ENCODE measurements at places on chromosomes 7 and 10.
A peak's percentile ranks its signal among the peaks of the same experiment; 100 is the strongest.

- no peak for DNase-seq
Measured at GRCh38 chr7:110534241-110534931, 556.5 kb upstream of the LRRN3 start.

DNA sequence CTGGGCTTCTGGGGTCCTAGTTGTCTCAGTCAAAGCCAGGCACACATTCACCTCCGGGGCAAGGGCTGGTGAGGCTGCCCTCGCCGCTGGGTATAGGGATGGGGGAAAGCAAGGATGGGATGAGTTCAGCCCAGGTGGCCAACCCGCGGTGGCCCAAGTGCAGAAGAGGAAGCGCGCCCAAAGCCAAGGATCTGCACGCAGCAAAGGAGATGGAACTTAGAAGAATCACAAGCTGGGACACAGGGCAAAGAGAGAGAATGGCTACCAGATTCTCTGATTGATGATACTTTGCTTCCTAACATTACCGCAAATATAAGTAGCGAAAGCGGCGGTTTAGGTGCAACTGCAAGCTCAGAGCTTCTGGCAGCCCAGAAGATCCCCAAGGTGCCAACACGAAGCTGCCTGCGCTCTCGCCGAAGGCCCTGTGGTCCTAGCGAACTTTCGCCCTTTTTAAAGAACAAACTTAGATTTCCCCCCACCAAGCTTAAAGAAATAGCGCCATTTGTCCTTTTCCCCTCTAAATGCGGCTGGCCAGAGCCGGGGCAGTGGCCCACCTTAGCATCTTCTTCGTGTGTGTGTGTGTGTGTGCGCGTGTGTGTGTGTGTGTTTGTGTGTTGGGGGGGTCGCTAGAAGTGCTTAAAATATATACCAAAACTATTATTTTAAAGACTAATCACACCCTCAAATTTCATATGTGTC is 927 bp upstream of the MKX start:
- DNase-seq: peak; percentile 19

DNA sequence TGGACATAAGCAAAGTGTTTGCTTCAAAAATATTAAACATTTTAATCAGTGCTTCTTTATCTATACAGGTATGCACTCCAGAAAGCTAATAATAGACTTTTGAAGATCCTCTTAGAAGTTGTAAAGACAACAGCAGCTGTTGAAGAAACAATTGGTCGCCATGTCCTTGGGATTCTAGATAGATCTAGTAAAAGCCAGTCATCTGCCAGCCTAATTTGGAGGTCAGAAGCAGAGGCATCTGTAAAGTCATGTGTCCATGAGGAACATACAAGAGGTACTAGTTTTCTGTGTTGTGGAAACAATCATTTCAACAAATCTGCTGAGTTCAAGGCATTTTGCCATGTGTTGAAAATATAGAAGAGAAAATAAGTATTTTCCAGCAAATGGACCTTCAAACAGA is 89.3 kb downstream of the CYP51A1 start:
- no peak for DNase-seq

GRCh38 chr7:130894146-130894908 is 160.3 kb upstream of the KLF14 start:
- no peak for DNase-seq

DNA sequence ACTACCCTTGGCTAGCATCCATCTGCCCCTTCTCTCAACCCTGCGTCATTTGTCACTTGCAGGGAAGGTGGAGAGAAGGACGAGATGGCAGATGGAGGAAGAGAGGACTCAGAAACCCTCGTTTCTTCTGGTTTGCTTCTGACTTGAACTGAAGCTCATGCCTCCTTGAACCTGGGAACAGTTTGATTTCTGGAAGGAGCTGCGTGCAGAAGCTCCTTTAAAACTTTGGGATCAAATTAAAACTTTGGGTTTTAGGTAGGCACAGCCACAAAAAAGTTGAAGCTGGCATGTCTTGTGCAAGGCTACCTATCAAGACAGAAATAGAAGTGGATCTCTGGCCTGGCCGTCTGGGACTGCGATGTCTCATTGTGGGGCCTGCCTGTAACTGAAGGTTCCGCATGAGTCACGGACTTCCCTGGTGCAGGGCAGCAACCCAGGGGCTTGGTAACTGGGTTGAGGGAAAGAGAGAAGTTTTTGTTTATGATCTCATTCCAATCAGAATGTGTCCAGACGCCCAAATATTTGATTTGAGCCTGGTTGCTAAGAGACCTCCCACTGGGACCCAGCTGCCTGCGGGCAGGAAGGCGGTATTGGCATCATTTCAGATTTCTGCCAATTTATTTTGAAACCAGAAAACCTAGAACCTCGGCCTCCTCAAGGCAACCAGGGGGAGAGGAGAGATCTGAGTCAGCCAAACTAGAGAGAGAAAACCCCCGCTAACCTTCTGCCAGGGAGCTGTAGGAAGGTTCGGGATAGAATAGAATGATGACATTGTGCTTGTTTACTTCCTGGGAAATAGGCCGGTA is 15.8 kb upstream of the CAMK1D start:
- DNase-seq: no peak

- DNase-seq: no peak
Measured at GRCh38 chr10:75611993-75612372, 180.6 kb downstream of the LRMDA start.

DNA sequence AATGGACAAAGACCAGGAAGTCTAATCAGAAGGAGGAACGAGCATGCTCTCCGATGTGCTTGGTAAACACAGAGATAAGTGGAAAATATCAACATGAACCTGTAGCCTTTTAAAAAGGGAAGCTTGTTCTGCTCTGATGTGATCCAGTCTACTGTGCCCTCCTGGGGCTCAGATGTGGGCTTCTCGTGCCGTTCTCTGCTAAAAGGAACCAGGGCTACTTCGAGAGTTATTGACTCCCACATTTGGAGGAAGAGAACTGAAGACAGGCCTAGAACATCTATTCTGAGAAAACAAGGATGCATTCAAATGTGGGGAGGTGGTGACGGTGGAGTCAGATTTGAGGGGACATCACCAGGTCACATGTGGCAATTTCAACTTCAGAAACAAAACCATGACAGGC is 325.4 kb downstream of the GLRX3 start:
- no peak for DNase-seq

DNA sequence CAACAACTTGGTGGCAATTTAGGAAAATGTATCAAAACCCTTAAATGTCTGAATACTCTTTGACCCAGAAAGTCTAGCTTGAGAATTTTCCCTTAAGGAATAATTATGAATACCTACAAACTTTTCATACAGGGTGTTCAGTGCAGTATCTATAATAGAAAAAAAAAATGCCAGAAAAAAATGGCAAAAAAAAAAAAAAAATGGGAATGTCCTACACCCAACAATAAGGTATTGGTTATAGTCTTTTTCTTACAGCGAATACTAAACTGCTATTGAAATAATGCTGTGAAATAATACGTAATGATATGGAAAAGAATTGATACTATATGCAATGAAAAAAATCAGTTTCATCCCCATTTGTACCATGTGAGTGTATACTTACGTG is 44.3 kb downstream of the ZNF800 start:
- DNase-seq: no peak

GRCh38 chr7:130197094-130197493 is 8.1 kb downstream of the TMEM209 start:
- DNase-seq: no peak

DNA sequence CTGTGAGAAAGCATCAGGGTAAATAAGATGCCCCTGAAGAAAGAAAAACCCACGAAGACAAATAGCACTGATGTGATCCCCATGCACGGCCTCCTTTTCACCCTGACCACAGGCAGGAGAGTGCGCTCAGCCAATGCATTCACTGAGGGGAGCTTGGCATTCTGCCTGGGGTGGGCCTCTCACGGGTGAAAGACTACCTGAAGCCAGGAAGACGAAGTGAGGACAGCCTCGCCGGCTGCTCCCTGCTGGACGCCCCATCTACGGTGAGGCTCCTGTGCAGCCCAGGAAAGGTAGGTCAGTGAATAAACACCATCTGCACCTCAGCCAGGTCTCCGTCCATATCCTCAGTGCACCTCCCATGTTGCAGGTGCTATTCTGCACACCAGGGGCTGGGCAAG is 32.0 kb downstream of the CPXM2 start:
- no peak for DNase-seq

DNA sequence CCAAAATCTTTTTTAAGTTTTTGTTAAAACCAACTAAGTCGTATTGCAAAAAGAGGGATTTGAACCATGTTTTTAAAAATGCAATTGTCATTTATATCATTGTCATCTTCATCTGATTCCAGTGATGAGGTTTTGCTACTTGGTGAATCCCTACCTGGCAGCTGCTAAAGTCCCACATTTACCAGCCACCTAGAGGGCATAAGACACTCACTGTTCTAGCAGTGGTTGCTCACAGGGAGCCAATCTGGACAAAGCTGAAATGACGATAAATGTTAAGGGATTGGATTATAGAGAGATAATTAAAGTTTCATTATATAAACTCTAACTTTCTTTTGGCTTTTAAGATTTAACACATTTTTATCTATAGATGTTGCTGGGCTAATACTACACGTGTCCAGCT is 18.7 kb downstream of the KIFBP start:
- DNase-seq: no peak

DNA sequence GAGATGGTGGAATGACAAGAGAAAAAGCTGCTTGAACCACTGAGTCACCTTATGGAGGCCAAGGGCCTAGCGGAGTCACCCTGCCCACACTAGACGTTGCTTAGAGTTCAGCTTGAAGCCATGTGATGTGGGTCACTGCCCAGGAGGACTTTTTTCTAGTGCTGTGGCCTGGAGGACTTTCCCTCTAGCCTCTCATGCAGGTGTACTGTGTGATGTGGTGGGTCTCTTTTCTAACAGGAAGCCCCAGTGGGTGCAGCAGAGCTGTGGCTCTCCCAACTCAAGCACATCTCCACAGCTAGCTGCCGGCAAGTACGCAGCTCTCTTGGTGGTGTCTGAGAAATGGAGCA is 13.6 kb downstream of the POR start:
- no peak for DNase-seq

GRCh38 chr7:134317434-134317833 is 704 bp upstream of the SLC35B4 start:
- no peak for DNase-seq

DNA sequence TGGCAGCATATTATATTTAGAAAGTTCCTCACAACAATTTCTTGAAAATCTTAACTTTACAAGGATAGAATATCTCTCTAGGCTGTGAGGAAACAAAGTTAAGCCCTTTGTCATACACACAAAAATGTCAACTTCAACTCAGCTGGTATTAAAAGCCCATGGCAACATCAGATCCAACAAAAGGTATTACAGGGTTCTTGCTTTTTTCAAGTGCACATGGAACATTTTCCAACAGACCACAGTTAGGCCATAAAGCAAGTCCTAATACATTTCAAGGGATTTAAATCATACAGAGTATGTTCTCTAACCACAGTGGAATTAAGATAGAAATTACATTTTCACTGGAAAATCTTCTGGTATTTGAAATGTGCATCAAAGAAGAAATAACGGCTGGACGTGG is 71.9 kb upstream of the OIT3 start:
- DNase-seq: no peak

- DNase-seq: no peak
Measured at GRCh38 chr10:132624061-132624846, 86.7 kb downstream of the INPP5A start.

DNA sequence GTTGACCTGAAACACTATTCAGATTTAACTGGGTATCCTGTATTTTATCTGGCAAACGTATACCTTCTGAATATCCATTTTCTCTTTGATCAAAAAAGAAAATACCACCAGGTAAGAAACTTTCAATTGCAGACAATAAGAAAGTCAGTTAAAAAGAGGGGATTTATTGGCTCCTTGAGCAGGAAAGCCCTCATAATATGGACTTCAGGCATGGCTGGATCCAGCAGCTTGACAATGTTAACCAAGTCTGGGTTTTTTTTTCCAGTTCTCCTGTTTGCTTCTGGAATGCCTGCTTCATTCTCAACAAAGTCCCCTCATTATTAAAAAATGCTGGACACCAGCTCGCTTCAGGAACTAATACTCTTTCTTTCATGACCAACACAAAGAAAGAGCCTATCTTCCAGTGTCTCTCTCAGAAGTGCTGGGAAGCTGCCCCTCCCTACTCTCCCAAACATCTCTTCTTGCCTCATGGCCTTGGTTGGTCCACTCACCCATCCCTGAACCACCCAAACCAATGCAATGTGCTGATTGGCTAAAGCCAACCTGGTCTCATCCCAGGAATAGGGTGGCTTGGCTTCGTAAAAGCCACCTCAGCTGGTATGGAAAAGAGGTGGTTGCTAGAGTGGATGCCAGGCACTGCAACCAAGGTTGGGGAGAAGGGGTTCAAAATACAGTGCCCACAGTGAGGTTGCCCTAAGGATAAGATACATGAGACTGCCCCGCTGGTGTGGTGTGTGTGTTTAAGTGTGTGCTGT is 30.6 kb upstream of the WDFY4 start:
- DNase-seq: no peak

DNA sequence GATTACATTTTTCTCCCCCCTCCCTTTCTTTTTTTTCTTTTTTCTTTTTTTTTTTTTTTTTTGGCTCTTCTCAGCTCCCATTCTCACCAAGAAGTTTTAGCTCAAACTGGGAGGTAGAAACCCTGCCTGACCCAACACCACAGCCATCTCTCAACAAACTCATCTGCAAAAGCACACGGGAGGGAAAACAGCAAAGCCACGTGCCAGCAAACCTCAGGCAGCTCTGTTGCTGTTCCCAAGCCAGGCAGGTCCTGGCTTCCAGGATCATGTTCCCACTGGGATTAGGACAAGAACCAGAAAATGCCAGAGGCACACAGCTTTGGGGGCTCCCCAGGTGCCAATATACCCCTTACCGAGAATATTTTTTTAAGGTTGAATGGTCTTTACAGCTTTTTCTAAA is 56.7 kb downstream of the ITIH5 start:
- DNase-seq: no peak

GRCh38 chr7:100407285-100408180 is 21.0 kb downstream of the ZCWPW1 start:
- peak; percentile 47 for DNase-seq

- no peak for DNase-seq
Measured at GRCh38 chr7:27860800-27861199, 120.8 kb downstream of the TAX1BP1 start.

DNA sequence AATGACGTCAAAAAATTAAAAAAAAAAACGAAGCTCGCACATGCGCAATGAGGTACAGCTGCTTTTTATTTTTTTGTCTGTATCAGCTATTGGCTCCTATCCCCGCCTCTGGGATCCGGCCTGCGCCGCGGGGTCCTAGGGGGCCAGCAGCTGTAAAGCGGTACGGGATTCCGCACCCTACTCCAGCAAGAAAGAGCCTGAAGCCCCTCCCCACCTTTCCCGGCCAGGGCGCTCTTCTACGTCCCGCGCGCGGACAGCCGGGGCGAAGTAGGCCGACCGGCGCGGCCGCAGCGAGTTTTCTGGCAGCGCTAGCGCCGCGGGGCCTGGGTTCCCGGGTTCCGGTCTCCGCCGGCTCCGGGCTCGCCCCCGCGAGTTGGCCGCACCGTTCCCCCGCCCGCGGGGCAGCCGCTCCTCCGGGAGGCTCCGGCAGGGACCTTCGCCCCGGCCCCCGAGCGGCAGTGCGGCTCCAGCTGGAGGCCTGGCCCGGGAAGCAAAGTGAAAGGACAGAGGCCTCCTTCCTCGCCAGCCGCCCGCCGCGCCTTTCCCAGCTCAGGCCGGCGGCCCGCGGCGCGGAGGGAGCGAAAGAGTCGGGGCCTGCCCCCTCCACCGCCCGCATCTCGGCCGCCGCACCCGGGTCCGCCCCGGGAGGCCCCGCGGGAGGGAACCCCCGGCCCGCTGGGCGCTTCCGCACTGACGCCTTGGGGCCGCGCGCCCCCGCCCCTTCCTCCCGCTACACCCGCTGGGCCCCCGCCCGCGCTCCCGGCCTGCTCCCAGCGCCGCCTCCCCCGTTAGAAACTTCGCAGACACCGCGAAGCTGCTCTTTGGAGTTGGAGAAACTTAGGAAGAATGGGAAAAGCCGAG is 4.7 kb upstream of the SPAG6 start:
- DNase-seq: peak; percentile 69
